Right cardiac atrium (tissue), 5 donors: ENCODE measurements at places on chromosomes 11 and 22. TPM values are rescaled to one million over a fixed set of nuclear protein-coding genes. Genes with fewer than 3 reads are reported as not detected.

DNA sequence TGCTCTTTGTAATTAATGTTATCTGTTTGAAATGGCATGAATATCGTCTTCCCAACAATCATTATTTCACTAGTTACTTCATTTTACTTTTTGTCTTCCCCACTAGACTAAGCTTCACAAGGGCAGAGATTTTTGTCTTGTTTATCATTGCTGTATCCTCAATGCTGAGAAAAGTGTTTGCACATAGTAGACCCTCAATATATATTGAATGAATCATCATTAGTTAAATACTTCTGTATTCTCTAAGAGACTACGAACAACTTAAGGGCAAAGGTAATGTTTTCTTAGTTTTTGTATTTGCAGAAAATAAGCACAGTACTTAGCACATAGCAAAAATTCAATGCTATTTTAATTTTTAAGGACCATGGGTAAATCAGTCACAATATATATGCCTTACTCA, 95.9 kb downstream of the CCDC73 start:
- DNase-seq = no peak

DNA sequence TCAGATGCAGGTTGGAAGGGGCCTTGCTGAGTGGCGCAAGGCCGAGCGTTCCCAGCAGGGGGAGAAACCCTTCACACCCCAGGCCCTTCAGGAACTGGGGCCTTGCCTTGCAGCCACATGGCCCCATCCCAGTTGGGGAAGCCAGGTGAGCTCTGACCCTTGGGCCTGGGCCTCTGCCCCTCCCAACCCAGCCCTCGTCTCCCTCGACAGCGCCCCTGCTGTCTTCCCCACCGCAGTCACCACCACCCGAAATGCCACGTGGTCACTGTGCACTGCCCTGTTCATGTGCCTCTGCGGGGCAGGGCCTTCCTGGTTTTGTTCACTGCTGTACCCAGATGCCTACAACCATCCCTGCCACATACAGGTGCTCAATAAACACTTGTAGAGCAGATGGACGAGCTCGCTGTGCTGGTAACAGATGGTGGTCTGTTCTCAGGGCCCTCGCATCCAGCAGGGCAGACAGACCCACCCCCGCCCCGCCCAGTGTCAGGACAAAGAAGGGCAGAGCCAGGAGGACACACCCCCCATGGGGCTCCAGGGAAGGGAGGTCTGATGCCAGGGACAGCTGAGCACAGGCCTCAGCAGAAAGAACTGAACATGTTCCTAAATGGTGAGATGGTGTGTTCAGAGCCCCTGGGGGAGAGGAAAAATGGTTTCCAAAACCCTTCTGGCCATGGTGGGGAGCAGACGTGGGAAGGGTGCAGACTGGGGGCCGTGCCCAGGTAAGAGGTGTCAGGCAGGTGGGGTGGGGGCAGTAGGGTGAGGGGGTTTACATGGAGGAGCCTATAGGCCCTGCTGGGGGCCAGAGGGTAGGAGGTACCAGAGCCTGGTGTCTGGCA, 3.7 kb downstream of the POLR2L start:
- DNase-seq = no peak

- no peak for DNase-seq
Measured at GRCh38 chr11:120780239-120780638, 243.7 kb upstream of the TBCEL start.

The ALX4 gene
- not detected for total RNA-seq

- no peak for DNase-seq
Measured at GRCh38 chr11:76284161-76284560, 77.9 kb upstream of the WNT11 start.
